Activated CD4-positive, alpha-beta memory T cell treated with anti-CD3 and anti-CD28 coated beads for 36 hours (primary cell): ENCODE measurements at places on chromosomes 5 and 9. TPM values are rescaled to one million over a fixed set of nuclear protein-coding genes. Genes with fewer than 3 reads are reported as not detected.

NDUFAF2 gene
- 38.4 TPM for total RNA-seq

LURAP1L gene
- not detected for total RNA-seq

FRRS1L gene
- not detected for total RNA-seq

OR1J4 gene
- total RNA-seq, result not detected

LCN1 gene
- total RNA-seq, result not detected

ZSWIM6 gene
- 5.7 TPM for total RNA-seq

NCS1 gene
- 29.1 TPM for total RNA-seq

DNA sequence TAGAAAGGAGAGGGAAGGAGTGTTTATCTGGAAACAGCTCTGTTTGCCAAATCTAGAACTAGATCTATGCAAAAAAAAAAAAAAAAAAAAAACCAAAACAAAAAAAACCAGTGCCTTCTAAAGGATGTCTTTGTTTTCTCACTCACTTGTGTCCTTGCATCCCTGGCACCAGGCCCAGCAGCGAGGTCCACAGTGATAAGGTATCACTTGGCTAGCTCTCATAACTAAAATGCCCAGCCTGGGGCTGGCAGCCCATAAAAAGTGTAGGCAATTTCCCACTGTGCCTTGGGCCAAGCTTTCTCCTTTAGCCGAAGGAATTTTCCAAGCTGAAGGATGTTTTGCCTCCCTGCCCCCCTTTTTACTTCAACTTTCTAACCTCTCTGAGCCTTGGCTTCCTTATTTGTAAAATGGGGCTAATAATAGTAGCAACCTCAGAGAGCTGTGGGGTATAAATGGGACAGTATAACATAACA, 20.8 kb downstream of the RGS3 start:
- no peak for DNase-seq

- DNase-seq, result no peak
Measured at GRCh38 chr5:133147815-133148567, 96.2 kb downstream of the HSPA4 start.

GRCh38 chr5:176899296-176899891, at the start of gene HK3:
Gene HK3, minus strand, starts transcription at chr5:176899346. Its CDS starts 3,187 bp downstream, at chr5:176896159.
- DNase-seq, result no peak

DNA sequence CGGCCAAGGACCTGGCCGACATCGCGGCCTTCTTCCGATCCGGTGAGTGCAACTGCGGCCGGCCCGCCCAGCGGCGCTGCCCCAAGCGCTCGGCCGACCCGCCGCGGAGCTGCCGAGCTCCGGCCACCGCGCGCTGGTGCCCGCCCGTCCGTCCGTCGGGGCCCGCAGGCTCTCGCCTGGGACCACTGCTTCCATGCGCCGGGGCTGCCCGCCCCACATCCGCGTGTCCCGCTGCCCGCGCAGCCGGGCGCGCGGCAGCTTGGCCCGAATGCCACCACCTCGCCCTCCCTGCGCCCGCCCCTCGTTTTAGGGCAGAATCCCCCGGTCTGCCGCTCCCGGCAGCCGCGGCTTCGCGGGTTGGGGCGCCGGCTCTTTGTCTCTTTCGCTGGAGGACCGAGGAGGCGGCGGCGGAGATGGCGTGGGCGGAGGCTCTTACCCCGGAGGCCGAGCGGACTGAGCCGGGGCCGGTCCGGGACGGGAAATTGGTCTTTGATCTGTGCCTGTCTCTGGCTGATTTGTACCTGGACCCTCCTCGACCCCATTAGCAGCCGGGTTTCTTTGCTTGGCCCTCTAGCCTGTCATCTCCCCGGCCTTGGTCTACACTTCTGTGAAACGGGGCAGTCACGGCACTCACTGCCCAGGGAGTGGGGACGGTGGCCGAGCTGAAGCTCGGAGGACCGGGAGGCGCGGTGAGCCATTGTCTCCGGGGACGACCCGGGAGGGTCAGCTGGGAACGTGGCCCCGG, 871 bp downstream of the TRIO start:
- DNase-seq, result peak; percentile 48

GRCh38 chr5:43256261-43256966, 56.8 kb downstream of the HMGCS1 start:
- no peak for DNase-seq

DNA sequence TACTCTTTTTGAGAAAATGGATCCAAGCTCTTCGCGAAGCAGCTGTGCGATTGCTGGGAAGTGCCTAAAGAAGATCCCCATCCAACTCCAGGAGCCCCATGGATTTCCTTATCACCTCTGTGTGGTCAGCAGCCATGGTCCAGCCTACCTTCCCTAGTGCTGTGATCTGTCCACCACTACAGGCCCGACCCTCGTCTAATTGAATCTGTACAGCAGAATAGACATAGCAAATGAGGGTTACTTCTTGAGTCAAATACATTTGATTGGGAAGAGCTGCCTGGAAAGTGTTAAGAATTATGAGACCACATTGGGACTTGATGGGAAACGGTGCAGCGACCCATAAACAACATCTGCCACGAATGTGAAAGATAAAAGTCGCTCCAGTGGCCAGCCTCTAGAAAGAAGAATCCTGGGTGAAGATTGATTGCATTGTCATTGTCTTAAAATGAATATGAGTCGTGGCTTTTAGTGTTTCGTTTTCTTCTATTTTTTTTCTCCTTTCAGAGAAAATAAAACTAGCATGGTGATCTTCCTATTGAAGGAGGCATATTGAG, 118.4 kb downstream of the PAM start:
- no peak for DNase-seq

GRCh38 chr9:136944212-136944518, 373 bp downstream of the FBXW5 start:
- no peak for DNase-seq

GRCh38 chr5:78362220-78362619, 1.8 kb downstream of the SCAMP1 start:
- no peak for DNase-seq

- no peak for DNase-seq
Measured at GRCh38 chr5:166540156-166540555, 1751.3 kb upstream of the WWC1 start.
